Activated CD4-positive, CD25-positive, alpha-beta regulatory T cell (primary cell): ENCODE measurements at places on chromosomes 6 and 20.

- no peak for DNase-seq
Measured at GRCh38 chr6:23704479-23705052, 421.4 kb upstream of the NRSN1 start.

DNA sequence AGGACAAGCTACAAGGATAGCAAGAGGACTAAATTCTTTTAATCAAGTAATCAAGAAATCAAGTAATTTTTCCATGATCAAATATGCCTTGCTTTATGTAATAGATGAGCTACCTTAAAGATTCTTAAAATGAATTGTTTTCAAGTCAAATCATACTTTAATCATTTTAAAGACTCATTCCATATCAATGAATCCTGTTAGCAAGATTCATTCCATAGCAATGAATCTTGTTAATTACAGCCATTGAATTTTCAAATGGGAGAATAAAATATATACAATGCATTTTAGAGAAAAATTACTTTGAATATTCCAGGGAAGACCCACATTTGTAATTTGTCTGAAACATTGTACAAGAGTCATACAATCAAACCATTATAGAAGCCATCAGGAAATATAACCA lies 145.7 kb downstream of the RFX6 start:
- no peak for DNase-seq

GRCh38 chr20:50744143-50744792 lies 12.9 kb downstream of the PARD6B start:
- no peak for DNase-seq

DNA sequence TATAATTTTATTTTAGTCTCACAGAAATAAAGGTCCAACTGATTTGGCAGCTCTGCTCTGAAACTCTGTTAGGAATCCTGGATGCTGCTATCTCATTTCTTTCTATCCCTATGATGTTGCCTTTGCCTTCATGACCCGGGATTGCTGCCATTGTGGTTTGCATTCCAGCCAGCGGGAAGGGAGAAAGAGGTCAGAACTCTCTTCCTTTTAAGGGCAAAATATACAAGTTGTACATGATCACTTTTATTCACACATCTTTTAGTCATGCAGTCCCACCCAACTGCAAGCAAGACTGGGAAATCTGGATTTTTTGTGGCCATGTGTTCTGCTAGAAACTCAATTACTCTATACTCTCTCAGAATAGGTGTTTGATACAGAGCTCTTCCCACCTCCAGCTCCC lies 263.1 kb upstream of the ZFP64 start:
- no peak for DNase-seq

GRCh38 chr20:13524339-13524738 lies 114.4 kb downstream of the TASP1 start:
- no peak for DNase-seq

DNA sequence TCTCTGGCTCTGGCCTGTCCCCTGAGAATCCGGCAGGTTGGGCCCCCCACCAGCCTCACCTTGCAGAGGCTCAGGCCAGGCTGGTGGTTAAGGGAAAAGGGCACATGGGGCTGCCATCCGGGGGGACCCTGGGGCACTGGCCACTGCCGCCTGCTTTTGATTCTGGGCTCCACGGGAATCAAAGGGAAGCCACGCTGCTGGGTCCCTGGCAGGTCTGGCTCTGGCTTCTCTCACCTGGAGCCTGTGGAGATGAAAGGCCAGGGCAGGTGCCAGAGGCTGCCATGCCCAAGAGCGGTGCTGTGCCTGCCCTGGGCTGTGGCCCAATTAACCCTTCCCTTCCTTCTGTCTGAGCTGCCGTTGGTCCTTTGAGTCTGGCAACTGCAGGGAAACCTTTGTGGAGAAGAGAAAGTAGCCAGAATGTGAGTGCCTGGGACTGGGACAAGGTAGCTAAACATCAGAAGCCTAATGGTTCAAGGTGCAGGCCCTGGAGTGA lies 9.4 kb upstream of the CDH22 start:
- DNase-seq, result no peak

- DNase-seq, result no peak
Measured at GRCh38 chr20:4711511-4711910, 10.2 kb upstream of the PRND start.

- no peak for DNase-seq
Measured at GRCh38 chr20:63106108-63106764, 99.5 kb upstream of the BHLHE23 start.

DNA sequence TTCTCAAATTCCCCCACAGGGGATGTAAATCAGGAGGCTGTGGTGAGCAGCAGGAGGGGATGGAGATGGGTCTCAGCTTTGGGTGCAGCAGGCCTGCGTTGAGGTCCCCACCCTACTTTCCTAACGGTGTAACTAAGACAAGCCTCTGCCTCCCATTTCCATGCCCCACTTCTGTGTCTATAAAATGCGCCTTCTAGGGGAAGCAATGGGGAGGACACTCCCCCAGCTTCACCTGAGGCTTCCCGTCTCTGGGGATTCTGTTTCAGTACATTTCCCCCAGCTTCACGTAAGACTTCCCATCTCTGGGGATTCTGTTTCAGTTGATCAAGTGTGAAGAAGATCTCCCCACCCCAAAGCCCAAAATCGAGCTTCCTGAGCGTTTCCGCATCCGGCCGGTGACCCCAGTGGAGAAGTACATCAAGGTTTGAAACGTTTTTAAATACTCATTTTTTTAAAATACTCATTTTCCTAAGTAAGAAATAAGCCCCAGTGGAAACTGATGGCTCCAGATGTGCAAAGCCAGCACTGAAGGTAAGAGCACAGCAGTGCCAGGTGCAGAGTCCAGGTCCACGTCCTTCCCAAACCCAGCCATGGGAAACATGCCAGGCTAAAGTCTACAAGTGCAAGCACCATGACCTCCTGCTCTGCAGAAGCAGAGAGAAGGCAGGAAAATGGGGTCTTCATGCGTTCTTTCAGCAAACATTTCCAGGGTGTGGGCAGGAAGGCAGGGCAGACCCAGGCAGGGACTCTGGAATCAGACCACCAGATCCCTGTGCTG lies 73.1 kb downstream of the ANKRD60 start:
- no peak for DNase-seq

DNA sequence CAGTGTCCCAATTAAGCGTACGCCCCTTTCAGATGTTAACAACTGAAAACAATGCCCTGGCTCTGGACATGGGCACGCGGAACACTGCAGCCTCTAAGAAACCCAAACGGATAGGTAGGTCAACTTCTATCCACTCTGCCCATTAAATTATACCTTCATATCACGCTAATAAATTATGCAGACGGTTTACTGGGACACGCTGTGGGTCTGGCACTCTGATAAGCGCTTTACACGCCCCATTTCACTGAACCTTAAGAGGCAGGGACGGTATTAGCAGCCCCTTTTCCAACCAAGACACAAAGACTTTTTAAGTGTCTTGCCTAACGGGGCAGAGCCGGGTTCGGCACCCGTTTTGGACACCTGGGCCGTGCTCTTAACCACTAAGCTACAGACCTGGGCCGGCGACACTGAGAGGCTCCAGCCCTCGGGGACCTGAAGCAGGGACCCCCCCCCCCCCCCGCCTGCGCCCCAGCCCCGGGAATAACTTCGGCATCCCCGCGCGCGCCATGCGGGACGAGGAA lies 744 bp downstream of the STAU1 start:
- no peak for DNase-seq

GRCh38 chr6:144298194-144298593 lies 13.1 kb downstream of the UTRN start:
- DNase-seq, result no peak
